ENCODE measurements at places on chromosomes 6 and 20.

- DNase-seq = no peak
Measured at GRCh38 chr6:83911278-83911677, 51.8 kb downstream of the CYB5R4 start.

DNA sequence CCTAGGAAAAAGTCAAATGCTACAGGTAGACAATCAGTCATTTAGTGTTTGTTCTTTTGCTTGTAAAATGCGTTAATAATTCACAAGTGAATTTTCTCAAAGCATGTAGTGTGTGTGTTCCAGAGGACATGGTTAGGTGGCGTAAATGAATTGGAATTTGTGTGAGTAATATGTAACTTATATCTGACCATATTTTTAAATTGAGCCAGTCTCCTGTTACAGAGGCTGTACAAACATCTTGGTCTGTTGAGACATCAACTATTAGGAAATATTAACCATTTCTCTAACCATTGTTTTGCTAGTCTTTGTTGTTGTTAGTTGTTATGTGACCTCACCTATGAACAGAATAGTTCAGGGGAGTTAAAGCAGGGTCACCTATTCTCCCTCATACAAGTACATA, 22.7 kb downstream of the MCM8 start:
- DNase-seq = no peak

DNA sequence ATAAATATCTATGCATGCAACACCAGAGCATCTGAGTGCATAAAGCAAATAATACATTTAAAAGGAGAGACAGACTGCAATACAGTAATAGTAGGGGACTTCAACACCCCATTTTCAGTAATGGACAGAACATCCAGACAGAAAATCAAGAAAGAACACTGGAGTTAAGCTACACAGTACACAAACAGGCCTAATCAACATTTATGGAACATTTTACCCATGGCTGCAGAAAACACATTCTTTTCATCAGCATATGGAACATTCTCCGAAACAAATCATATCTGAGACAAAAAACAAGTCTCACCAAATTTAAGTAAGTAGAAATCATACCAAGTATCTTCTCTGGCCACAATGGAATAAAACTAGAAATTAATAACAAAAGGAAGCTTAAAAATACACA, 50.5 kb downstream of the REV3L start:
- no peak for DNase-seq

GRCh38 chr6:134176264-134176975, 124.0 kb upstream of the SLC2A12 start:
- DNase-seq = no peak

- DNase-seq = no peak
Measured at GRCh38 chr6:41336824-41337223, 1.4 kb downstream of the NCR2 start.

DNA sequence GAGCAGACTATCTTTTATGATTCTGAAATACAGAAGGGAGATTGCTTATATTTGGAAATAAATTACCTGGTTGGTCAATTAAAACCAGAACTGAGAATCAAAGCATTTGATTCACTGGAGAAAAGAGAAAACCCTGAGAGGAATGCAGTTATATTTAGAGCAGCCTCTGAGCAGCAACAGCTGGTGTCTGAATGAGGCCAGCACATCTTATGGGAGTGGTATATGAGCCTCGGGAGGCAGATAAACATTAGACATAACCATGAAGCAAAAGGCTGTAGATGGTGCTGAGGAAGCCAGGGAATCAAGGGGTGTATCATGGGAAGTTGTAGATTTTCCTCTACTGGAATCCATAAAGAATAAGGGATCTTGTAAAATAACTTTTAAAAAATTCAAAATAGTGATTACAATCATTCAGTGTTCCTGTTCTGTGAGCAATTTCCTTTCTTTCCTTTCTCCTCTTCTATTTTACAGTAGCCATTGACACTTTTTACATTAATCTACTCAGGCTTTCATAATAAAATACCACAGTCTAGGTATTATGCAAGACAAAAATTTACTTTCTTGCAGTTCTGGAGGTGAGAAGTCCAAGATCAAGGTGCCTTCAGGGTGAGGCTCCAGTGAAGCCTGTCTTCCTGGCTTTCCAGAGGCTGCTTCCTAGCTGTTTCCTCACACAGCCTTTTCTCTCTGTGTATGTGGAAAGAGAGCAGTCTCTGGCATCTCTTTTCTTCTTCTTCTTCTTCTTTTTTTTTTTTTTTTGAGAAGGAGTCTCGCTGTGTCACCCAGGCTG, 32.8 kb upstream of the ENPP5 start:
- DNase-seq = no peak

GRCh38 chr20:58989196-58989595, 8.1 kb downstream of the NELFCD start:
- no peak for DNase-seq

GRCh38 chr6:105507811-105508210, 104.9 kb upstream of the PREP start:
- no peak for DNase-seq

DNA sequence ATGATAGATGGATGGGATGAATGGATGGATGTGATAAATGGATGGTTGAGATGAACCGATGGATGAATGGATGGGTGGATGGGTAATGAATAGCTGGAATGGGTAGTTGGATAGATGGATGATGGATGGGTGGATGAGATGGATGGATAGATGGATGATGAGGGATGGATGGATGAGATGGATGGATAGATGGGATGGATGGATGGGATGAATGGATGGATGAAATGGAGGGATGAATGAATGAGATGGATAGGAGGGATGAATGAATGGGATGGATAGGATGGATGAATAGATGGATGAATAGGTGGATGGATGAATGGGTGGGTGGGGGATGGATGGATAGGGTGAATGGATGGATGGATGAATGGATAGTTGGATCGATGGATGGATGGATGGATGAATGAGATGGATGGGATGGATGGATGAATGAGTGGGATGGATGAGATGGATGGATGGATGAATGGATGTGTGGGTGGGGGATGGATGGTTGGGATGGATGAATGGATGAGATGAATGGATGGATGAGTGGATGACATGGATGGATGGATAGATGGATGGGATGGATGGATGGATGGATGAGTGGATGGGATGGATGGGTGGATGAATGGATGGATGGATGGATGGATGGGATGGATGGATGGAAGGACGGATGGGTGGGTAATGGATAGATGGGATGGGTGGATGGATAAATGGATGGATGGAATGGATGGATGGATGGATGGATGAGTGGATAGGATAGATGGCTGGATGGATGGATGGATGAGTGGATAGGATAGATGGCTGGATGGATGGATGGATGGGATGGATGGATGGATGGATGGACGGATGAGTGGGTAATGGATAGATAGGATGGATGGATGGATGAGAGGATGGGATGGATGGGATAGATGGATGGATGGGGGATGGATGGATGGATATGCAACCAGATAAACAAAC, 51.4 kb upstream of the PTGIS start:
- no peak for DNase-seq

DNA sequence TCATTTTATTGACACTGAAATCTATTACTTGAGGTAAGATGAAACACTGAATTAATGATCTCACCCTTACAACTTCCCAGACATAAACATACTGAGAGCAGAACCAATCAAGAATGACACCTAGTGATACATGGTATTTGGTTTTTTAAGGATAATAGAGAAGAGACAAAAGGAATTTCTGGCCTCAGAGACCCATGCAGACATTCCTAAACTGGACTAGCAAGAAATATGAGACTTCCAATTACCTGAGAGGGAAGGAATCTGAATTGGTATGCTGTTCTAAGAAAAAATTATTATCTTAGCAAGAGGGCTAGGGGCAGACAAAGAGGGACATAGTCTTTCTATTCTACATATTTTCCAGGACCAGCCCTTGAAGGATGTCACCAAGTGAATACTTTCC, 141.1 kb downstream of the BMP5 start:
- no peak for DNase-seq

- no peak for DNase-seq
Measured at GRCh38 chr6:129621252-129621651, 88.7 kb downstream of the ARHGAP18 start.

- DNase-seq = no peak
Measured at GRCh38 chr20:62816884-62817873, at the start of gene COL9A3. COL9A3 (plus strand) TSS chr20:62817050; CDS start chr20:62817065, 15 bp downstream.

DNA sequence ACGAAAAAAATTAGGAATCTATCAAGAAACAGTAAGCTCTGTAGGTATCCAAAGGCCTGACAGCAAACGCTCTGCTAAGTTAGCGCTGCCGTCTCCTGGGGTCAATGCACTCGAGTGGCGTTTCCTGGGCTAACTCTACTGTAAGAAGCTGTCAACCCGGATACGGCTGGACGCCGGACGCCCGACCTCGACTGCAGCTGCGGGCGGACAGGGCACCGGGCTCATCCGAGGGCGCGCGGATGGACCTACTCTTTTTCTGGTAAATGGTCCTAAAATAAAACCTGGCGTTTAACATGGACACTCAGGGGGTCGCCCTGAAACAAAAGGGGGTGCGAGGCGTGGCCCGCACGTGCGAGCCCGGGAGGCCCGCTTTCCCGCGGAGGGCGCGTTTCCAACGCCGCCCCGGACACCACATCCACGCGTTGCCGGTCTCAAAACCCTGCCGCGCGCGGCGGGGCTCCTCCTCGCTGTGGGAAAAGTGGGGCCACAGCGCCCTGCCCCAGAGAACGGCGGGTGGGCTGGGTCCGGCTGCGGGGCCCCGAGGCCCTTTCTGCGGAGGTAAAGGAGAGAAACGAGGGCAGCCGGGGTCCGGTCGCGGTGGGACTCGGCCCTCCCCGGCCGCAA, 537 bp downstream of the TCP1 start:
- no peak for DNase-seq

- no peak for DNase-seq
Measured at GRCh38 chr20:50015636-50015992, 32.8 kb downstream of the SNAI1 start.

DNA sequence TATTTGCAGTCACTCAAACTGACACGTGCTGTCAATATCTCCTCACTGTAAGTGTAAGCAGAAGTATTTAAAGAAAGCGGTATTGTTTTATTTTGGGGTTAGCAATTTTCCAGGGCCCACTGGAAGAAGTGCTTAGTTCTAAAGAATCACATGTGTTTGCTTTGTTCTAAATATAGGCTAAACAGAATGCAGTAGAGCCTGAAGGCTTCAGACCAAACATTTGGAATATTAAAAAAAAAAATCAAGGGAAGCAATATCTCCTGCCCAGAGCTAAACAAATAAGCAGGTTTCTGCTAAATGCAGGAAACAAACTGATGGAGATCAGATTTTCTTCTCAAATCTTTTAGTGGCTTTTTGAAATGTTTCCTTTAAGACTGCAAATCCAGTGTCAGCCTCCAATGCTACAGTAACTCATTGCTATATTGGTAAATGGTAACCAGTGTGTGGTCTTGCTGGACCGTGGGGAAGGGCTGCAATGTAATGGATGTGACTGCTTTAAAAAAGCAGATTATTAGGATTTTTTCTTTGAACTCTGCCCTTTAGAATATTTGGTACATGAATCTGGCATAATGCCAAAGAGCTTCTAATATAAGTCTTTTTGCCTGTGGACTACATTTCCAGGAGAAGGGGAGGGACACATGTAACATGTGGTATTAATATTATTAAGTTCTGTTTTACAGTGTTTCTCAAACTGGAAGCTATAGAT, 317.1 kb upstream of the FERMT1 start:
- DNase-seq = no peak

- DNase-seq = no peak
Measured at GRCh38 chr6:14035071-14035847, 82.3 kb upstream of the CD83 start.

DNA sequence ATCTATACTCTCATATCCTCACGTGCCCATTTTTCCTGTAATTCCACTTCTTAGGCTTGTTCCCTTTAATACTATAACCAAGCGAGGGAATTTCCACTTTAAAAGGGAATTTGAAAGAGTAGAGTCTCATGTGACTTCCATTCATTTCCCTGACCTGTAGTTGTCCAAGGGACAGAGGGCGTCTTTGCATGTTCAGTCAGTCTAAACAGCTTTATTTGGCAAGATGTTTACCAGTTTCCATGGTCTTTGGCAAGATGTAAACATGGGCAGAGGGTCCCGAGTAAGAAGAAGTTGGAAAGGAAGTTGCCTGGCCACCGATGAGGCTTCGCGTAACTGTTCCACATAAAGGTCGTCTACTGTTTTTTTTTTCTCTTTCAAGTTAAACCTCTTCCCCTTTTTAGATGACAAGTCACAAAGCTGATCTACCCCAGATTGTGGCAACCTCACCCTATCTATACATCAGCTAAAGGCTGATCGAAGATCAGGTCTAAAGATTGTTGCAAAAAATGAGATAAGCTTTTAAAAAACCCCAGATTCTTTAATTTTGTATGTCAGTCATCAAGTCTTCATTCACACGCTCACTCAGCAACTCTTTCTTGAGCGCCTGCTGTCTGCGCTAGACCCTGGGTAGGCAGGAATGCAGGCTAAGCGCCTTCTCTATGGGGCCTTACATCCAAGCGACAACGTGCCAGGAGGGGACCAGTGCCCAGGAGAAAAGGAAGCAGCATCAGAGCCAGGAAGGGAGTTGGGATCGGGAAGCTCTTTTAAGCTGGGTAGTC, 31.7 kb upstream of the CCR6 start:
- DNase-seq = no peak

GRCh38 chr6:156154896-156155295, 622.3 kb upstream of the ARID1B start:
- DNase-seq = no peak

- no peak for DNase-seq
Measured at GRCh38 chr6:32176476-32177182, 745 bp upstream of the AGPAT1 start.

GRCh38 chr20:7744411-7744810, 195.8 kb downstream of the HAO1 start:
- no peak for DNase-seq

GRCh38 chr20:61494763-61495575, 242.9 kb downstream of the CDH4 start:
- DNase-seq = no peak

DNA sequence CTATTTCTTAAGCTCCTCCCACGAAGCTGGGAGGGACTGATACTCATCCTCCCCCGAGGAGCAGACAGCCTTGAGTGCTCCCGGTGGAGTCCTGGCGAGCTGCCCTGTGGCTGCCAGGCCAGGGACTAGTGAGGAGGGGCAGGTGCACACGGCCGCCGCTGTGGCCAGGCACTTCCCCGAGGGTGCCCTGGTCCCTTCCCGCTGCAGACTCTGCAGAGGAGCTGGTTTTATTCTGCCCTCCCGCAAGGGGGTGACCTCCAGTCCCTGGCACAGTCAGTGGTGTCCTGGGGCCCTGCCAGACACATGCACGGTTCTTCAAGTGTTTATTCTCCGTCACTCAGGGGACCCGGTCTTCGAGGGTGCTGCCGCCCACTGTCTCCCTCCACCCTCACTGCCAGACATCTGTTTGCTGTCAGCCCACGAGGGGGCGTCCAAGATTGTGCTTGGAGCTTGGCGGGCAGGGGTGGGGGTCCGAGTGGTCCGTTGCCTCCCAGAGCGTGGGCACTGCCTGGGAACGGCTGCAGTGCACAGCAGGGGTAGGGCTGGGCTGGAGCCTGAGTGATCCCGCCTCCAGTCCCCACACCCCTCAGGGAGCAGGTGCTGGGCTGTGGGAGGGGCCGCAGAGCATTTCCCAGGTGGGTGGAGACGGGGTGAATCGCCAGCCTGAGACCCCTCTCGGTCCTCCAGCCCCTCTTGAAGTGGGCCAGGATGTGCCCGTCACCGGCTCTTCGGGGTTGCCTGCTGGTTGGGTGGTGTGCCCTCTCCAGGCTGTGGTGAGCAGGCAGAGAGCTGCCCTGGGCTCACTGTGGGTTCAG, 3.1 kb upstream of the CABLES2 start:
- no peak for DNase-seq
